ENCODE measurements at places on chromosomes 16 and 17.

- DNase-seq, result no peak
These were observed 2.9 kb upstream of the MT1M start for GRCh38 chr16:56629531-56629930.

GRCh38 chr16:25487888-25488287 is 203.9 kb upstream of the HS3ST4 start:
- no peak for DNase-seq

DNA sequence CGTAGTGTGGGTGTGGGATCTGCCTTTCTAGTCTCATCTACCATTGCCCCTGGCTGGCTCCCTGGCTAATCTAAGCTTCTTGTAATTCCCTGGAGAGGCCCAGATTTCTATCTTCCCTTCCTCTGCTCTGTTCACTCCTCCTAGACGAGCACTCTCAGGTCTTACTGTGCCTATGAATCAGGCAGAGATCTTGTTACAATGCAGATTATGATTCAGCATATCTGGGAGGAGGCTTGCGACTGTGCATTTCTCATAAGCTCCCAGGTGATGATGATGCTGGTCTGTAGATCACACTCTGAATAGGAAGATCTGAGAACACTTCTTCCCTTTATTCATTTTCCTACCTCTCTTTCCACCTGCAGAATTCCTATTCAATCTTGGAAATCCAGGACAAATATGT is 200.1 kb downstream of the CBLN1 start:
- no peak for DNase-seq

DNA sequence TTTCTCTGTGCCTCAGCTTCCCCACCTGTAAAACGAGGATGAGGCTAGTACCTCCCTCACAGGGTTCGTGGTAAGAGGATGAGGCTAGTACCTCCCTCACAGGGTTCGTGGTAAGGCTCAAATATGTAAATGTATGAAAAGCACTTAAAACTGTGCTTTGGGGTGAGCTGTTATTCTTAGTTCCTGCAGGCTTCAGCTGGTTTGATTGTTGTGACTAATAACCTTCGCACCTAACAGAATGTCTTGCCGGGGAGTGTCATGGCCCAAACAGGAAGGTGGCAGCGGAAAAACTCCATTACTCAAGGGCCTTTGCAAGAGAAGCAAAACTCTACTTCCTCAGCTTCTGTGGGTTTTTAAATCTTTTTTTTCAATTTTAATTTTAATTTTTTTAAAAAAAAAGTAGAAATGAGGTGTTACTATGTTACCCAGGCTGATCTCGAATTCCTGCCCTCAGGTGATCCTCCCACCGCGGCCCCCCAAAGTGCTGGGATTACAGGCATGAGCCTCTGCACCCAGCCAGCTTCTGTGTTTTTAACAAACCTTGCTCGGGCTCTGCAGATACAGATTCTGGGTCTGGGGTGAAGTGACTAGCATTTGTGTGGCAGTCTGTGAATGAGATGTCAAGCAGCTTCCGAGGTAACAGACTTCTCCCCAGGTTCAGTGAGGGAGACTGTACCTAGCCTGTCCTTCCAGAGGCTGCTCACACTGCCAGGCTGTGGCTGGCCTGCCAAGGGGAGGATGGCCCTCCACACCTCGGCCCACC is 103.0 kb downstream of the RAB11FIP4 start:
- DNase-seq, result no peak

GRCh38 chr17:10337976-10338375 is 34.8 kb downstream of the MYH13 start:
- no peak for DNase-seq

DNA sequence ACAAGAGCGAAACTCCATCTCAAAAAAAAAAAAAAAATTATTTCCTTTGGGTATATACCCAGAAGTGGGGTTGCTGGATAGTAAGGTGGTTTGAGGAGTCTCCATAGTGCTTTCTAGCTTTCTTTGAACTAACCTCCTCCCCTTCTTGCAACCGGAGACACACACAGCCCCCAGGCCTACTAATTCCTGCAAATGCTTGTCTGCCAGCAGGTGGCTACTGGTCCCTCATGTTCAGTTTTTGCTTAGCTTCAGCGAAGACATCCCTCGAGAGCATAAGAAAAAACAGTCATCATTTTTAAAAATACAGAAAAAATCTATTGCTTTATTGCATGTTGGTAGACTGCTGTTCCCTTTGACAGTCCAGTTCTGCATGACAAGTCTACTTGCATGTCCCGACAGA is 439.0 kb downstream of the UTP18 start:
- DNase-seq, result no peak
